ENCODE measurements at places on chromosomes 3 and 15.
A peak's percentile ranks its signal among the peaks of the same experiment; 100 is the strongest.

GRCh38 chr3:115165701-115166100, 18.6 kb upstream of the ZBTB20 start:
- no peak for DNase-seq

DNA sequence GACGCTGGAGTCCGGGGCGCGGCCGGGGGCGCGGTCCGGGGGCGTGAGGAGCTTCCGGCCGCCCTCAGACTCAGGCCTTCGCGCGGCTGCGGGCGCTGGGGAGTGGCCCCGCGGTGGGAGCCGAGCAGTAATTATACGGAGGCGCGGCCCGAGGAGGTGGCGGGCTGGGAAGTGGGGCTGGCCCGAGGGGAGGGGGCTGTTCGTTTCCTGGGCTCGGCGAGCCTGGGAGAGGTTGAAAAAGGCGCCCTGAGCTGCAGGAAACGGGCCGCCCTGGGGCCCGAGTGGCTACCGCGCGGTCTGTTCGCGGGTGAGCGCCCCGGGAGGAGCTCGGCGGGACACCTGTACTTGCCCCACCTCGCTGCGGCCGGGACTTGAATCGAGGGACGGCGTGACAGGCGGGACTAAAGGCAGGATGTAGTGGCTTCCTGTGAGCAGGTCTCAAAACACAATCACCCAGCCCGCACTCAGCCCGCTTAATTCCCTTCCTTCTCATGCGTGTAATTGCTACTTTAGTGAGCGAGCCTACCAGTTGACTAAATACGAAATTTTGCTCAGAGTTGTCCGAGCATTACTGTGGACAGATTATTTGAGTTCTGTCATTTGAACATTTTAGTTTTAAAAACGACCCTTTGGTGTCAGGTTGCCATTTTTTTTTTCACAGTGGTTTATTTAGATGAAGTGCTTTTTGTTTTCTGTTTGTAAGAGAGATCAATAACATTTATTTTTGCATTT, 860 bp downstream of the RASA2 start:
- DNase-seq = peak; percentile 74

DNA sequence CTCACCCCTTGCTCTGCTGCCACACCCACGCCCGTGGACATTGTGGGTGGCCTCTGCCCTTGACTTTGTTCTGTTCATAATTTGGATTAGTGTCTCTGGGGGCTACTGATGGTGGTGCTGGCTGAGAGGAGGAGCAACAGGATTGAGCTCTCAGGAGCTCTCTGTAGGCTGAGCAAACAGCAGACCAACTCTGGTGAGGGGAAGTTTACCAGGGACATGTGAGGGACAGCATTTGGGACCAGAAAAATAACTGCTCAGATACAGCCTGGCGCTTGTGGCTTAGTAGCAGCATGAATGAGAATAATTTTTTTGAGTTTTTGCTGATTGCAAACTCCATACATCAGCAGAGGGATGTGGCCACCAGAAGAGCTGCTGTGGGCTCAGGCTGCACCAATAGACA, 14.8 kb downstream of the PPCDC start:
- DNase-seq = no peak

- no peak for DNase-seq
Observed at GRCh38 chr3:26264708-26265107, 357.9 kb upstream of the LRRC3B start.

DNA sequence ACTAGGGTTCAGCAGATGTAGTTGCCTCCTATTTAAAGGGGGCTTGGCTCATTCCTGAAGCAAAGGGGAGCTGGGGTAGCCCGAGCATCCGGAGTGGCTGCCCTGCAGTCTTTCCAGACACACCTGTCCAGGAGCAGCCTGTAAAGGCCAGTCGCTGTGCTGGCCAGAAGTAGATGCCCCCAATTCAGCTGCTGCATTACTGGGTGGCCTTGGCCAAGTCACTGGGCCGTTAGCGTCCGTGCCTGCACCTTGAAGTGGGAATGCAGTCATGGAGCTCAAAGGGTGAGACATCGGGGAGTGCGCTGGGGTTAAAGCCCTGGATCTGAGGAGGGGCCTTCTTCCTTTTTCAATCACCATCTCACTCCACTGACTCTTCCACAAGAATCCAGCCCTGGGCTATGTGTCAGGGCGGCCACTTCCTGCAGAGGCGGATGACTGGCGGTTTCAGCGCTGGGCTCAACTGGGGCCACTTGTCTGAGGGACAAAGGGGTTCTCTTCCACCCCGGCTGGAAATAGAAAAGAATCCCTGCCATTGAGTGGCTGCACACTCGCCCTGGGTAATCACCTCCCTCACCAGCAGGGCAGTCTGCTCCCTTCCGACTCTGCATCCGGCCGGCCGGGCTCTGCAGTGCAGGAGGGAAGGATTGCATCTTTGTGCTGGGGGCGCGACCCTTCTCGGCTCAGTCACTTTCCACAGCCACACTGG, 11.8 kb downstream of the ALDH1A3 start:
- DNase-seq = no peak

Data from hematopoietic multipotent progenitor cell treated with erythropoietin and hydrocortisone succinate and interleukin-3 and kit ligand, for 8 days (in vitro differentiated cells).